NCI-H1048 (cell line): ENCODE measurements at places on chromosomes 11 and 22.

- DNase-seq: no peak
Observed at GRCh38 chr22:39518144-39518786, 2.1 kb upstream of the ATF4 start.

DNA sequence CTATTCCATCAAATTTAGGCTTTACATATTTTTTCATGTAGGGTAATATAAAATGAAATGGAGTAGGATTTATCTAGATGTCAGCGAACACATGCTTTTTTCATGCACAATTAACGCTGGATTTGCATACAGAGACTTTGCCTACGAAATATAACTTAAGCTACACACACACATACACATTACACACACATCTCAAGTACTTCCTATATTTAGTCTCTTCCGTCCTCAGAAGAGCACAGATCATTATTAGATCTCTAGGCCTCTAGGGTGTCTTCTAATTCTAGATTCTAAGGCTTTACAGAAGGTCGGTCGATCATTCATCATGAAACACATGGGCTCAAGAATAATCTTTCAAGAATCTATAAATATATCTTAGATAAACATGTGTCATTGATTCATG, 3.8 kb upstream of the MS4A13 start:
- no peak for DNase-seq

- DNase-seq: no peak
Observed at GRCh38 chr11:84890676-84891075, 736.5 kb downstream of the DLG2 start.

DNA sequence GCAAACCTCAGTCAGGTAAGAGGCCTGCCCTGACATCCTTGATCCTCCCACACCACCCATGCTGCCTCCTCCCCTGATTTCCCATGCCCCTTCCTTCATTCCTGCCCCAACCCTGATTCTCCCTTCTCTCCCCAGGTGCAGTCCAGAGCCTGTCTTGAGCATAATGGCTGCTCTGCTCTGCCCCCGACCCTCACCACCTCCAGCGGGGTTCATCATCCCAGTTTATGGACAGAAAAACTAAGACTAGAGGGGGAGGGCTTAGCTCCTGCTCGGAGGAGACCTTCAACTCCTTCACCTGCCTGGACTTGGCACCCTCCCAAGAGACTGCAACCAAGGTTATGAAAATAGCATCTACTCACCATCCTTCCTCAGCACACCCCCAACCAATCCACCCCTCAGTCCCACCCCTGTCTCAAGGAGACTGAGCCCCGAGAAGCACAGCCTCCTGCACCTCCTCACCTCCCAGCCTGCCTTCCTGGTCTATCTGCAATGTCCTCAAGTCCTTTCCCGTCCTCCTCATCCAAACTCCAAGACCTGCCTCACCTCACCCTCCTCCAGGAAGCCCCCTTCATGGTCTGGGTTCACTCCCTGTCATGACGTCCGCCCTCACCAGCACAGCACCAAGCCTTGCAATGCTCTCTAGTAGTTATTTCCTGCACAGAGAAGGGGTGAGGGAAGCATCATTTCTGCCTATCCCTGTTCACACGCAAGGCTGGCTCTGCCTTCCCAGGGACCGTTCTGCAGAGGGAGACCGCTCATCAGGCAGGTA, 103.1 kb downstream of the PDE2A start:
- no peak for DNase-seq

DNA sequence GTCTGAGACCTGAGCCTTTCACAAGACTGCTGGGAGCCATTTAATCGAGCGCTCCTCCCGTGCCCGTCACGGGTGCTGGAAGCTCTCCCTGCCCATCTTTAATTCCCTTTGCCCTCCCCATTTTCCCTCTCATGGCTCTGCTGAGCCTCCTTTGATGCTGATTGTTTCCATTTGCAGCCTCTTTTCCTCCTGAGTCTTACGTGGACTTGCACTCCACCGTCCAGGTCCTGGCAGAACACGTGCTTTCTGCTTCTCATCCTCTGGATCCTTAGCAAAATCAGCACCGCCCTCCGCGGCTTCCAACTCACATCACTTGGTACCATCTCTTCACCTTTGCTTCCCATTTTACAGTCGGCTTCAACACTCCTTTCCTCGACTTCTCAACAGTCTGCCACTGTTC, 7.3 kb downstream of the IFT27 start:
- DNase-seq: no peak

GRCh38 chr11:121367001-121367843, 74.7 kb downstream of the SC5D start:
- DNase-seq: no peak

GRCh38 chr22:44133901-44134571, 46.7 kb upstream of the PARVG start:
- DNase-seq: no peak

- no peak for DNase-seq
Observed at GRCh38 chr11:74687237-74688023, 43.8 kb downstream of the CHRDL2 start.
